ENCODE measurements at places on chromosomes 6 and 20.
A peak's percentile ranks its signal among the peaks of the same experiment; 100 is the strongest.

- DNase-seq, result no peak
Measured at GRCh38 chr20:31764641-31765305, 25.7 kb downstream of the TPX2 start.

DNA sequence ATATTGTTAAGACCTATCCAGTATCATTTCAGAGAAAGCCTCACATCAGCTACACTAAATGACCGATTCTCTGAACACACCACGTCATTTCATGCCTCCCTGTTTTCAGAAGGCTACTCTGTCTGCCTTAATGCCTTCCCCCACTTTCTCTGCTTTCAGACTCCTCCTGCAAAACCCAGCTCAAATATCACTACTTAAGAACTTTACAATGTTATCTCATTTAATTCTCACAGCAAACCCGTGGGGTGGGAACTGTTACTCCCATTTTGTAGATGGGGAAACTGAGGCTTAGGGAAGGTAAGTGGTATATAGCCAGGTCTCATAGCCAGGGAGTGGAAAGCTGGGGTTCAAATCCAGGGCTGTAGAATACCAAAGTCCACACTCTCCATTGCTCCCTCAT is 2.8 kb downstream of the CYP24A1 start:
- DNase-seq, result no peak

- no peak for DNase-seq
Measured at GRCh38 chr6:149233056-149233715, 84.3 kb upstream of the TAB2 start.

DNA sequence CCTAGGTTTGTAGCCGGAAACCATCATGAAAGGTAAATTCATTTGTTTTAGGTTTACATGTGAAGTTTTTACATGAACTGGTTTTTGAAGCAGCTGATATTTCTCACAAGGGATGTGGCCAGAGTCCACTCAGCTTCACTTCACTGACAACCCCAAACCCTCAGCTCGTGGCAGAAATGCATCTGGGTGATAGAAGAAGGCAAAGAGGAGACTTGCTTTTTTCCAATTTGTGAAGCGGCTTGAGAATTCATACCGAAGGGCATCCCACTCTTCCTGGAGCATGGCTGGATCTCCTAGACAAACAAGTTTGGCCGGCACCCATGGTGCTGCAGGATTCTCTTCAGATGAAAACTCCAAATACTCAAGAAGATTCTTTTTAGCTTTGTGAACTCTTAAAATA is 392.8 kb upstream of the CNR1 start:
- DNase-seq, result no peak

- DNase-seq, result peak; percentile 60
Measured at GRCh38 chr20:52179331-52180179, 12.0 kb downstream of the ZFP64 start.

- DNase-seq, result no peak
Measured at GRCh38 chr6:1574890-1575209, 34.9 kb upstream of the FOXC1 start.

GRCh38 chr20:10359621-10360040 is 74.4 kb downstream of the MKKS start:
- no peak for DNase-seq

GRCh38 chr6:43298565-43299337 is 691 bp downstream of the SLC22A7 start:
- DNase-seq, result no peak

All from GM12892 (cell line).